SJSA1 (cell line): ENCODE measurements at places on chromosomes 1 and 21. TPM values are rescaled to one million over a fixed set of nuclear protein-coding genes. Genes with fewer than 3 reads are reported as not detected.

The RGS13 gene
- not detected in 2 replicates for total RNA-seq

The LCE3D gene
- total RNA-seq: not detected in 2 replicates

The KCNA2 gene
- total RNA-seq: not detected in 2 replicates

The ZFP69B gene
- total RNA-seq: 2.3 and 4.2 TPM in 2 replicates

The SPATA17 gene
- 0.29 TPM in 1 of 2 replicates, not detected in the other for total RNA-seq

The CCT3 gene
- total RNA-seq: 406 and 520 TPM in 2 replicates

The PADI3 gene
- total RNA-seq: 1.0 and 3.6 TPM in 2 replicates

The MCOLN2 gene
- 1.4 and 1.9 TPM in 2 replicates for total RNA-seq

The CORT gene
- 1.7 TPM in 1 of 2 replicates, not detected in the other for total RNA-seq

The NID1 gene
- total RNA-seq: 33.8 and 47.7 TPM in 2 replicates

The TOMM40L gene
- total RNA-seq: 8.4 and 9.4 TPM in 2 replicates

The SPTA1 gene
- not detected in 2 replicates for total RNA-seq

The KCNAB2 gene
- total RNA-seq: 3.4 and 3.9 TPM in 2 replicates

The FALEC gene
- total RNA-seq: not detected in 2 replicates

The LAMB3 gene
- 2.1 and 4.1 TPM in 2 replicates for total RNA-seq

The RBP7 gene
- 0.38 and 8.1 TPM in 2 replicates for total RNA-seq

DNA sequence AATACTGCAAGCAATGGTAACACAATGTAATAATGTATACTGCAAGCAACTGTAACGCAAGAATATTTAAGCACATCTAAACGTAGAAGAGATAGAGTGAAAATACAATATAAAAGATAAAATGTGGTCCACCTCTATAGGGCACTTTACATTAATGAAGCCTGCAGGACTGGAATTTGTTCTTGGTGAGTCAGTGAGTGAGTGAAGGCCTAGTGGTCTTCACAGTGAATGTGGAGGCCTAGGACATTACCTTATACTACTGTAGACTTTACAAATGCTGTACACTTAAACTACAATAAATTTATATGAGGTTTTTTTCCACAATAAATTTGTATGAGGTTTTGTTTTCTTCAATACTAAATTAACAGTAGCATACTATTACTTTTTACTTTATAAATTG lies 287.4 kb upstream of the SNX7 start:
- no peak for DNase-seq

DNA sequence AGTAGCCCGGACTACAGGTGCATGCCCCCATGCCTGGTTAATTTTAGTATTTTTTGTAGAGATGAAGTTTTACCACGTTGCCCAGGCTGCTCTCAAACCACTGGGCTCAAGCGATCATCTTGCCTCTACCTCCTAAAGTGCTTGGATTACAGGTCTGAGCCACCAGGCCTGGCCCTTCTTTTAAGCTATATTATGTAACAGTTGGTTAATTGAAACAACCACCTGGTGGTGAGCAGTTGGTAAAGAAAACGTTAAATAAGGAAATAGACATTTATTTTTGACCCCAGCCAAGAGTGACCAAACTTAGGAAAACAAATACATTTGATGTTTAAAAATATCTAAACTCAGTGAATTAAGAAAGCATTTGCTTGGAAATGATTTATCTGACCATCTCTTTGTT lies 12.1 kb upstream of the PDC start:
- DNase-seq: no peak

GRCh38 chr1:55310505-55310971 lies 95.4 kb upstream of the USP24 start:
- DNase-seq: peak; percentile 94

- no peak for DNase-seq
These were observed 153.3 kb downstream of the ZP4 start for GRCh38 chr1:237737448-237737847.

DNA sequence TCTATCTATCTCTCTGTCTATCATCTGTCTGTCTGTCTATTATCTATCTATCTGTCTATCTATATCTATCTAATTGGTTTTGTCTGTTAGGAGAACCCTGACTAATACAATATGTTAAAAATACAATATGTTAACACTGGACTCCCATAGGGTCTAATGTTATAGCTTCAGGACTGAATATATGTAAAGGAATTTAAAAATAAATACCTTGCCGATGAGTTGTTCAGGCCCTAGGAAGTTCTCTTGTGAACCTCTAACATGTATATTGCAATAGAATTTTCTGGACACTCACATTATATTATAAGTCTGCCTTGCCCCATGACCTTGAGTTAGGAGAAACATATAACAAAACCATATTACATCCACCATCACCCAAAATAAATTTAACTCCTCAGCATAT lies 900.6 kb downstream of the NCAM2 start:
- DNase-seq: no peak

- DNase-seq: no peak
These were observed 51.7 kb downstream of the COL18A1 start for GRCh38 chr21:45456584-45457160.

GRCh38 chr1:160416369-160416768 lies 16.0 kb downstream of the VANGL2 start:
- peak; percentile 28 for DNase-seq

DNA sequence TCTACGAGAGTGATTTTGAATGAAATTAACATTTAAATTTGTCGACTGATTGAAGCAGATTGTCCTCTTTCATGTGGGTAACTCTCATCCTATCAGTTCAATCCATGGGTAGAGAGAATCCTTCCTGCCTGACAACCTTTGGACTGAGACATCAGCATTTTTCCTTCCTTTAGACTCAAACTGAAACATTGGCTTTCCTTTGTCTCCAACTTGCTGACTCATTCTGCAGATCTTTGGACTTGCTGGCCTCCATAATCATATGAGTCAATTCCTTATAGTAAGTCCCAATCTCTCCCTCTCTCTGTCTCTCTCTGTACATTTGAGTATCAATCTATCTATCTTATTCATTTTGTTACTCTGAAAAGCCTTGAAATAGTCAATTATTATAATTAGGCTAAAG lies 416.7 kb downstream of the LRRIQ3 start:
- no peak for DNase-seq

- DNase-seq: no peak
These were observed 78.9 kb upstream of the SLC45A1 start for GRCh38 chr1:8239039-8239305.

- peak; percentile 73 for DNase-seq
These were observed 1.2 kb downstream of the MAPKAPK2 start for GRCh38 chr1:206685769-206686477.

- DNase-seq: no peak
These were observed 12.5 kb downstream of the OVAAL start for GRCh38 chr1:180571060-180571831.

GRCh38 chr1:15944308-15945010 lies 31.4 kb downstream of the ZBTB17 start:
- no peak for DNase-seq

GRCh38 chr1:94004924-94005323 lies 95.7 kb upstream of the GCLM start:
- no peak for DNase-seq

- no peak for DNase-seq
These were observed 339.3 kb upstream of the ADAMTS5 start for GRCh38 chr21:27306206-27306605.

GRCh38 chr1:231600458-231600976 lies 26.1 kb upstream of the DISC1 start:
- DNase-seq: no peak

GRCh38 chr1:45554198-45554597 lies 3.6 kb downstream of the AKR1A1 start:
- DNase-seq: no peak

DNA sequence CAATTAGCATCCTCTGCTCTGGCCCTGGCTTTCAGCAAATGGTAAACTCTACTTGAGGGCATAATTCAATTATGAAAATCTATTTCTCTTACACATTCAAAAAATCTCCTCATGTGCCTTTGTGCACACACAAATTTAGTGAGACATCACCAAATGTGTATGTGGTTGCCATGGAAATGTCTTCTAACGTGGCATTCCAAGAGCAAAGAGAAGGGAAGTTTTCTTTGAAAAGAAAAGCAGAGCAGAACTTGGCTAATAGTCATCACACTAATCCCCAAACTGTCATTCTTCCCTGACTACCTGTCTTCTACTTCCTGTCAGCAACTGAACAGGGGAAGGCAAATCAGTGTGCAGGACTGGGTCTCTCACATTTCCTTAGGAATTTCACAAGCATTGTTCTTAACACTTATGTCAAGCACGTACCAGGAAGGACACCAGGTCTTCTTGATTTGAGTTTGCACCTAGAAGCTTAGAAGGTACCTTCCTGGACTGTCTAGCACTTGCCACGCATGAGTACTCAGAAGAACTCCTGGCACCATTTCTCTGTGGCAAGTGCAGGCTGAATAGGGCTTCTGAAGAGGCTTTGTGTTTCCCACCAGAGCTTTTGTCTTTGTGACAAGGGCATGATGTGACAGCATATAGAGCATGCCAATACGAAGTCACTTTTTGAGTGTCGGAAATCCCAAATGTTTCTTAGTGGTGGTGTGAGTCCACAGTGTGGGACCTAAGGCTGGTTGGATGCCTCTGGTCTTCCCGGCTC lies 32.3 kb downstream of the MAN1C1 start:
- DNase-seq: no peak

- DNase-seq: no peak
These were observed 29.9 kb downstream of the NUAK2 start for GRCh38 chr1:205291596-205291995.

DNA sequence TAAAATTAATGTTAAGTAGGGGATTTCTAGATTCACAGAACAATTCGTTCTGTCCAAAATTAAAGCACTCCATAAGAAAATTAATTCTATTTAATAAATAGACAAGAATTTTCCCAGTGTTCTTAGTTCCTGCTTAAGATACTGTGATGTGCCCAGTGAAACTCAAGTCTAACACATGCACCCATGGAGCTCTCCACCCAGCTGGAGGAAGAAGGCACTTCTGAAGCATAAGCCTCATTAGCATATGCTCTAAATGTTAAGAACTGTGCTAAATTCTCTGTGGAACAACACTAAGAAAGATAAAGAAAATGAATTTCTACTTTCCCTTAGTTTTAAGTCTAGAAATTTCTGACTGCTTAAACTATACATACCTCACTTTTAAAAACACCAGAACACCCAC lies 71.2 kb downstream of the TTLL7 start:
- no peak for DNase-seq

GRCh38 chr1:218850367-218850766 lies 323.3 kb upstream of the LYPLAL1 start:
- DNase-seq: peak; percentile 71

DNA sequence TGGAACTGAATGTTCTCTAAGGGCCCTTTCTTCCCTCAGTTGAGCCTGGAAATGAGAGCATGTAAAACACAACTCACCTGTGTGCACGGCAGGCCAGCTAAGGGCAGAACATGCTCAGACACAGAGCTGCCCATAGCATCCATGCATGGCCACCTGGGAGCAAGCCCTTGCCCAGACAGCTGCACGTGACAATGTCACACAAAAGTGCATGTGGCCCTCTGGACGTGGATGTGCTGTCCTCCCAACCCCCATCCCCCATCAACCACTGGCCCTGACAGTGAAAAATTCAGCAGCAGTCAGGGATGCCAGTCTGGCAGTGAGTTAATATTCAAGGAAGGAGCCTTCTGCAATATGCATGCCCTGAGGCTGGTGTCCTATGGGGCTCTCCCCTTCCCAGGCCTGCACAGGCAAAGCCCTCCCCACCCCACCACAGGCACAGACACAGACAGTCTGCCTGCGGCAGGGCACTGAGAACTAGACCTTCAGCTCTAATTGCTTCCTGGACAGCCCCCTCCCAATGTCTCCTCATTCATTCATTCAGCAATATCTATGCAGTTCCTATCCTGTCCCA lies 14.6 kb upstream of the COL16A1 start:
- DNase-seq: no peak

DNA sequence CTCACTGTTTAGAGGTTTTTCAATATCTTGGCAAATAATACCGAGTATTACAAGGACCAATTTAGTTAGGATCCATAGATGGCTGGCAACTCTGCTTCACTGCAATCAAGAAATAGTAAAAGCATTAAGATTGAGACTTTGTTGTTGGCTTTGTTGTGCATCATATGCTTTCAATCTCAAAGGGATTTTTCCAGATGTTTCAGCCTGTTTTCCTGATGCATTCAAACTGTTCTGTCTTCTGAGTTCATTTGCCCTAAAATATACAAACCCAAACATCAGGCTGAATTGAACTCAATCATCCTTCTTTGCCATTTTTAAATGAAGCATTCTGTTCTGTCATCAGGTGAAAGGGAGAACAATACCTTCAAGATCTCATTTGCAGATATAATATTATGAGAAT lies 248.7 kb downstream of the TTLL7 start:
- no peak for DNase-seq

DNA sequence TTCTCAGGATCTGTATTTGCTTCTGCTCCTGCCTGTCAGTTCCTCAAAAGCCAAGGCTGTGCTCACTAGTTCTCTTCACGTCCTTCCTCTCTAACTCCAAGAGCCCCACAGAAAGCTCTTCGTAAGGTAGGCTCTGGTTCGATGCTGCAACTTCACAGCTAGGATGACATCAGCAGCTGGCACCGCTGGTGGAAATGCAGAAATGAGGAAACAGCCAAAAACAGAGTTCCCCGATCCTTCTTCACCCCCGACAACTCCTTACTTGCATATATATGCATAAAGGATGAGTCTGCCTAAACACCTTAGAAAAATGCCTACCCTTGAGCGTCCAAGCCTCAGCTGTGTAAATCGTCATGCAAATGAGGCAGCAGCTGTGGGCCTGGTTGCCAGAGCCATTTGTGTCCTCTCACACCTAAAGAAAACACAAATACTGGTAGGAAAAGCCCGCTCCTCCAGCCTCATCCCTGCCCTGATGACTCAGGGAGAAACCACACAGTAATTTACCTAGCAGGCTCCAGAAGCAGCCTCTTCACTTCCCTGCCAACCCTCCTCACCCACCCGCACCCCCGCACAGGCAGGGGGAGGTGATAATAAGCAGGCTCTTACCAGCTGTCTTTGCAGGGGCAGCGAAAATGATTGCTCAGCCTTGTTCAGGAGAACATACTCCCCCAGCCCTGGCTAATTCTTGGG lies 28.2 kb downstream of the BATF3 start:
- DNase-seq: peak; percentile 56

DNA sequence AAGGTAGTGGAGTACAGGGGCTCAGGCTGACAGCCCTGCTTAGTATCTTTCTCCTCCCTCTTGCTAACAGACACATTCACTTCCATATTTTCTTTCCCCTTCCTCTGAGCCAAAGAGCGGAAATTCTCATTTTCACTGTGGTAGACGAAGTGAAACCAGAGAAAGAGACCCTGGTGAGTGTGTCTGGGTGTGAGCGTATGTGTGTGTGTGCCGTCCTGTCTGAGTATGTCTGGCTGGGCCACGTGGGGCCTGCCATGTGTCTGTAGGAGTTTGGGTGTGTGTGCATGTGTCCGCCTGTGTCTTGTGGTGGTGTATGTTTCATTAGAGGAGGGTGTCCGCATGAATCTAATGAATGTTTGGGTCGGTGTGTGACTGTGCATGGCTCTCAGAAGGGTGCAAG lies 1.7 kb downstream of the COL8A2 start:
- no peak for DNase-seq

GRCh38 chr1:210441028-210441427 lies 112.3 kb downstream of the HHAT start:
- DNase-seq: no peak
